NK-92 treated with Interleukin-12 subunit alpha and Interleukin-12 subunit beta, amount 100 ng/mL, for 24 hours (cell line): ENCODE measurements at places on chromosomes 2 and 18.

- DNase-seq = no peak
Measured at GRCh38 chr2:76310894-76311633, 600.3 kb upstream of the GCFC2 start.

DNA sequence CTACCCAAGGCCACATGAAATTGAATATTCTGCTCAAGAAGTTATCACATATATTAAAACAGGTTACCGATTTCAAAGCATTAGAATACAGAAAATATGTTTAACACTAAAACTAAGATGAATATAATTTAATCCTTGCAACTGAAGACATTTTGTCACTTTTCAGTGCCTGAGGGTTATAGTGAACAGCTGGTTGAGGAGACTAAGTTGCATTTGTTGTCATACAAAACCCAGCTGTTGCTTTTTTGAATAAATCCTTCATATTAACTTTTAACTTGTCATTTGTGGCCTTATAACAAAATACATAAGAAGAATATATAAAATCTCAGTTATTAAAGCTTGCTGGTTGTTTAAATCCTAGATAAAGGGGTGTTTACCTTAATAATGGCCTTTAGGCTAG lies 37.5 kb downstream of the RBKS start:
- DNase-seq = no peak

DNA sequence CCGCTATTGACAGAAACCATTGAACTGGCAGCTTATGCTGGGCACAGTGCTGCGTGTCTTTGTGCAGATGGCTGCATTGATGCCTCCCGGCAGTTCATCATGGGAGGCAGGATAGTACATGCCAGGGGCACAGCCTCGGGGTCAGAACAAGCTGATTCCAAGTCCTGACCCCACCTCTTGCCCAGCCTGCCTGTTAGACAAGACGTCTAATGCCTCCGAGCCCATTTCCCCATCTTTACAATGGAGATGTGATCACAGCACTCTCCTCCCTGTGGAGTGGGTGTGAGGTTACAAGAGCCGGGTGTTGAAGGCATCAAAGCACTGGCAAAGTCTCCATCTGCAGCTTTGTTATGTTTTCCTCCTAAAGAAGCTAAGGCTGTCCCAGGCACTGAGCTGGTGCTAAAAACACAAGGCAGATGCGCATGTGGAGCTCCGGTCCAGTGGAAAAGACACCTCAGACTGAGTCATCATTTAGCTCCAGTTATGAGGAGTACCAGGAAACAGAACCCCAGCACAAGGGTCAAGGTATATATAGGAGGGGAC lies 125.7 kb upstream of the EPAS1 start:
- no peak for DNase-seq

DNA sequence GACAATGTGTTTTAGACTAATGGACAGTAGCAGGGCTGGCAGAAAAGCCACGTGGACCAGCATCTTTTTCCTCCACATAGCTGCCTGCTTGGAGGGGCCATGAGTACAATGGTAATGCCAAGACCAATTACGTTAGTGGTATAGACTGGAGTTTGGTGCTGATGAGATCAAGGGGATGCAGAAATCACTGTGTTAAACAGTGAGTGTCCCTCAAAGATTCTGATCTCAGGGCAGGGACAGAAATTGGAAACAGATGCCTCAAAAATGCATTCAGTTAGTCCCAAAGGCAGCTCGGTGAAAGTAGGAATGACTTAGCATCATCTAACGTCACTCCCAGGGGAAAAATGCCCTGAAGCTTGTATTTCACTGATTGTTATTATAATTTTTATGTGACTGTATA lies 72.4 kb downstream of the SLC16A14 start:
- DNase-seq = no peak

DNA sequence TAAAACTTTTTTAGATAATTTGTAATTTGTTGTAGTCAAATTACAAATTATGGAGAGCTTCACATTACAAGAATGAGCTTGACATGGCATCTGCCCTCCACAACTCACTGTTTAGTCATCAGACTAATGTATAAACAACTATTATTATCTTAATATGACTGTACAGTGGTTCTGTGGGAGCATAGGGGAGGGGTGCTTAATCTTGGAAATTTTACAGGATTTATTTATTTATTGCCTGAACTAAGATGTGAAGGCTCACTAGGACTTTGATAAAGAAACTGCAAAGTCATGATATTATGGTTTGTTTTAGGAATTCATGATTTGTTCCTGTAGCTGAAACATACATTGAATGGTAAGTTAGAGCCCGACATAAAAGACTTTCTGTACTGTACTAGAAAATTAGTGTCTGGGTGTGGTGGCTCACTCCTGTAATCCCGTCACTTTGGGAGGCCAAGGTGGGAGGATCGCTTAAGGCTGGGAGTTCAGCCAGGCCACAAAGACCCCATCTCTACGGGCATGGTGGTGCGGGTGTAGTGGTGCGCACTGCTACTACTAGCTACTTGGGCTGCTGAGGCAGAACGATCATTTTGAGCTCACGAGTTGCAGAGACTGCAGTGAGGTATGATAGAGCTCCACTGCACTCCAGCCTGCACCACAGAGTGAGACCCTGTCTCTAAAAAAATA lies 2.1 kb downstream of the MARCHF7 start:
- no peak for DNase-seq

DNA sequence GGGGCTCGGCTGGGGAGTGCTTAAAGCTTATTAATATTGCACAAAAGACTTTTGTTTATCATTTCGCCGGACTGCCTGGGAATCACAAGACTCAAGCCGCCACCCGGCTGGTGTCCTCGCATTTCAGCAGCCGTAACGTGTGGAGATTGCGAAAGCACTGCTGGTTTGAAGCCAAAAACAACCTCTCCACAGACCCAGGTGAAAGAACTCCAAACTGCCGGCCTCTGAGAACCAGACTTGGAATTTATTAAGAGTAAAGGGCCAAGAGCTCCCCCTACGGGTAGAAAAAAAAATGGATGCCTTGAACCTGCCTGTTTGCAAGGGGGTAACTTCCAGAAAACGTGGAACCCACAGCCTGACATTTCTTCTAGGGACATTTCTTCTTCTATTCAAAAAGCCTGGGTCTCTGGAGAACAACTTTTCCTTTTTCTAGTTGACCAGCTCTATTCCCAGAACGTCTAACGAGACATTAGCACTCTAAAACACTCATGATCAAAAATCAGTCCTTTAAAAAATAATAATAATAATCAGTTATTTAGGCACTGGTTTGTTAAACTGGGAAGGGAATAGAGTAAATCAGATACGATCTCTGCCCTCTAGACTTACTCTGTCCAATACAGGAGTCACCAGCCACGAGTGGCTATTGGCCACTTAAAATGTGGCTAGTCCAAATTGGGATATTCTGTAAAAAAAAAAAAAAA lies 216.3 kb downstream of the C1D start:
- DNase-seq = no peak

DNA sequence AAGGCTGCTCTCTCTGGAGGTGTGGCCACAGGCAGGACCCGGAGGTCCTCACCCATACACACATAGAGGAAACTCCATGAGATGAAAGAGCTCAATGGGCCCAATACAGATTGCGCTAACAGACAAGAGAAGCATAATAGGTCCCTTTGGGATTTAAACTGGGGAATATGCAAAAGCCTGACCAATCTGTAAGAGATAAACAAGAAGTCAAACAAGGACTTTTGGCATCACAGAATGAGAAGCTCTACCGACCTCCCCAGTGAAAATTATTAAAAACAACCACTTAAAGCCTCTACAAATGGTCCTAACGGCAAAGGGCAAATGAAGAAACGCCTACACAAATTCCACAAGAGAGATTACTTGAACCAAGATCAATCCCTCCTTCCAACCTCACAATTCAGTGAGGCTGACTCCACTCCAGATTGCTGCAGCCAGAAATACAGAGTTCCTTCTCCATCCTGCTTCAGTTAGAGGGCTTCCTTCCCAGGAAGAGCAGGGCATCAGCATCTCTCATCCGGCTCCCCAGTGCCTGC lies 10.8 kb downstream of the IWS1 start:
- no peak for DNase-seq

- no peak for DNase-seq
Measured at GRCh38 chr18:70194227-70194890, 11.1 kb downstream of the RTTN start.

DNA sequence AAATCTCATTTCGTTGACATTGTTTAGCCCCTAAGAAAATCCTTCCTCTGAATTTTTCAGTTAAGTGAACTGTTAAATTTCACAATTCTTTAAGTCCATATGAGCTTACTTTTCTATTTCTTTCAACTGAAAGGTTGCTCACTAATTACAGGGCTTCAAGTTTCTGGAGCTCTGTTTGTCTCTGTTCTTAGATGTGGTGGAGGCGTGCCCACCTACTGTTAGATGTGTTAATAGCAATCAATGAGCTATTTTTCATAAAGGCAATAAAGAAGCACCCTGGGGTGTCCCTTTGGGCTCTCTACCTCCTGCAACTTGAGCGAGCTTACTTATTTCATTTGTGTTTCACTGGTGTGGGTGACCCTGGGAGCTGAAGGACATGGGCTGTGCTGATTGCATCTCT lies 25.0 kb downstream of the CREG2 start:
- no peak for DNase-seq

- no peak for DNase-seq
Measured at GRCh38 chr2:44324971-44325426, 36.3 kb downstream of the PREPL start.

DNA sequence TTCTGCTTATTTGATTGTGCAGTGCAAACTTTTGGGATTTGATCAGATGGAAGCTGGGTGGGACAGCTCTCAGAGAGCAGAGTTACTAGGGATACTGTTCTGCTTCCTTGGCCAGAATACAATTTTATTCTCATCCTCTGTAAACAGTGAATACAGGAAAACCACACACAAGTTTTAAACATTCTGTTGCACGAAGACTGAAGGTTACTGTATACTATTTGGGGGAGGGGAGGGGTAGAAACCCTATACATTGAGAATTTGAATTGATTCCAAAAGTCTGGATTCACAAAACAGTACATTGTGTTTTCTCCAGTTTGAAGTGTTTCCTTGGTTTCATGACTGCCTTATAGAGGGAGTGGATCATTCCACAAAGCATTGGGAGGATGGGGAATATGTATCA lies 149.9 kb downstream of the SETBP1 start:
- no peak for DNase-seq

- no peak for DNase-seq
Measured at GRCh38 chr18:63159590-63159989, 160.0 kb downstream of the BCL2 start.

- no peak for DNase-seq
Measured at GRCh38 chr2:151262629-151263028, 966 bp upstream of the RBM43 start.

- DNase-seq = no peak
Measured at GRCh38 chr2:151907286-151908203, 79.3 kb upstream of the ARL5A start.

GRCh38 chr2:174439950-174440349 lies 44.4 kb downstream of the SCRN3 start:
- no peak for DNase-seq

DNA sequence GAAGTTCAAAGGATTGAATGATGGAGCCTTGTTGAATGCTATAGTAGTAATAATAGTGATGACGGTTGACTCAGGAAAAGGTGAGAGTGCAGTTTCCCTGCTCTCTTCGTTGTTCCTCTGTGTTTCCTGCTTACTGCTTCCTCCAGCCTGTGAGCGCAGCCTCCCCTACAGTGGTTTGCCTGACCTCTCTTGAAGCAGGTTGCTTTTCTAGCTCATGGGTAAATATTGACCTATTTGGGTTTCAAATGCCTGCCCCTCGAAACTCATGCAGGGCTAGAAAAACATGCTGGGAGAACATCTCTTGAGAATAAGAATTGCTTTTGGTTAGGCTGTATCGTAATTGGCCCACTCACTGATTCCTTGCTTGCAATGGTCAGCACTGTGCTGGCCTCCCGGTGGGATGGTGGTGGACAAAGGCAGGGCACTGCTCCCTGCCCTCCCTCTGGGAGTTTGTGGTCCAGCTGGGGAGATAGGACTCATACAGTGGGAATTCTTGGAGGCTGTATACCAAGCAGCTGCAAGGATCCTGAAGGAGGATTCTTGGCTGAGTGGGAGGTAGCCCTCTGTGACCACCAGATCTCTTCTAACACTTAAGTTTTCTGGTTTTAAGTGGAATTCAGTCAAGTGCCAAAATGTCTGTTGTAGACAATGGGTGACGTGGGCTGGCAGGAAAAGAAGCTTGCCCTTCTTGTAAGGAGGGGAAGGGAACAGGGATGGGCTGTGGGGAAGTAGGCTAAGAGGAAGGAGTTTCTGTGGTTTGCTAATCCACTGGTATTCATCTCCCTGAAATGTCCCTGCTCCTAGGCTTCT lies 5.4 kb upstream of the RNF181 start:
- DNase-seq = no peak

- no peak for DNase-seq
Measured at GRCh38 chr2:205053827-205054410, 508.6 kb downstream of the PARD3B start.

DNA sequence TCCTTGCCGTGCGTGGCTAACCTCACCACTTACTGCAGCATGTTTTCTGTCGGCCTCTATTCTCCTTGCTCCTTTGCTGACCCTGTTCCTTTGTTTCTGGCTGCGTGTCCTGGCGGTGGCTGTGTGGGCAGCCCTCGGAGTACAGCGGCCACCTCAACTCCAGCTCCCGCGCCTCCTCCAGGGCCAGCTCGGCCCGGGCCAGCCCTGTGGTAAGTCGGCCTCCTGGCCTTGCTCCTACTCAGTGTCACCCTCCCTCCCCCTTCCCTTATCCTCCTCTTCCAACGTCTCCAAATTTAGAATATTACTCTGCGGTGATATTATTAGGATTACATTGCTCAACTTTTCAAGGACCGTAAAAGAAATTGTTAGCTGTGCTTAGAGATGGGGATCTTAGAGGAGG lies 59.5 kb upstream of the RBM44 start:
- no peak for DNase-seq

GRCh38 chr2:6068429-6068828 lies 376.2 kb downstream of the SOX11 start:
- DNase-seq = no peak

- DNase-seq = no peak
Measured at GRCh38 chr2:69369802-69370201, 17.2 kb downstream of the GFPT1 start.

DNA sequence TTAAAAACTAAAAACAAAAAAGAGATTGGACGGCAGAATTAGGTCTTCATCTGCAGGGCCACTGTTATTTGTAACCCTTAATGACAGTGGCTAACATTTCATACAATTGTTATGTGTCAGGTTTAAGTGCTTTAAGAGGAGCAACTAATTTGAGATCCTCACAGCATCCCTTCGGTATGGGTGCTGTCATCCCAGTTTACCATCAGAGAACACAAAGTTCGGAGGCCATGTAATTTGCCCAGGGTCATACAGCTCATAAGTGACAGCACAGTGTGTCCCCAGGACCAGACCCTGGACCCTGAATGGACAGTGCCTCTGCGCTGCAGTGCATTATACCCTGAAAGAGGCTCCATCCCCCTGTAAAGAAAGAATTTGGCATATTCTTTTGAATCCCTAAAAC lies 114.7 kb downstream of the FEZ2 start:
- DNase-seq = no peak

- no peak for DNase-seq
Measured at GRCh38 chr2:173126819-173127218, 51.2 kb downstream of the MAP3K20 start.

- no peak for DNase-seq
Measured at GRCh38 chr2:16152928-16153753, 212.8 kb downstream of the MYCN start.

GRCh38 chr2:239967553-239968036 lies 57.5 kb downstream of the NDUFA10 start:
- DNase-seq = no peak
